ENCODE measurements at places on chromosomes 5 and 9.

DNA sequence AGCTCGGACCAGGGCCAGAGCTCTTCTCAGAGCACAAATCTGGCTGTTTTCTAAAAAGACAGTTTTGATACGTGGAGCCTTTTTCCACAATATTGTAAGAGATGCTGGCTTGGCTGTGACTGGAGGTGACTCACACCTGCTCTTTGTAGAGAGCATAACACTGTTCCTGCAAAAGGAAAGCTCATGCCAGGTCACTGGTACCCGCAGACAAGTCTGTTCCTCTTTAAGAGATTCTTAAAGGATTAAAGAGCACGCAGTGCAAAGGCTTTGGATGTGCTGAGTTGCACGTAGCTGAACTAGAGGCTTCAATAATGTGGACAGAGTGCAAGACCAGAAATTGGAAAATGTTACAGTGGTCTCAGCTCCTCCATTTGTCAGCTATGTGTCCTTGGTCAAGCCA lies 19.0 kb downstream of the ACTL7B start:
- no peak for DNase-seq

DNA sequence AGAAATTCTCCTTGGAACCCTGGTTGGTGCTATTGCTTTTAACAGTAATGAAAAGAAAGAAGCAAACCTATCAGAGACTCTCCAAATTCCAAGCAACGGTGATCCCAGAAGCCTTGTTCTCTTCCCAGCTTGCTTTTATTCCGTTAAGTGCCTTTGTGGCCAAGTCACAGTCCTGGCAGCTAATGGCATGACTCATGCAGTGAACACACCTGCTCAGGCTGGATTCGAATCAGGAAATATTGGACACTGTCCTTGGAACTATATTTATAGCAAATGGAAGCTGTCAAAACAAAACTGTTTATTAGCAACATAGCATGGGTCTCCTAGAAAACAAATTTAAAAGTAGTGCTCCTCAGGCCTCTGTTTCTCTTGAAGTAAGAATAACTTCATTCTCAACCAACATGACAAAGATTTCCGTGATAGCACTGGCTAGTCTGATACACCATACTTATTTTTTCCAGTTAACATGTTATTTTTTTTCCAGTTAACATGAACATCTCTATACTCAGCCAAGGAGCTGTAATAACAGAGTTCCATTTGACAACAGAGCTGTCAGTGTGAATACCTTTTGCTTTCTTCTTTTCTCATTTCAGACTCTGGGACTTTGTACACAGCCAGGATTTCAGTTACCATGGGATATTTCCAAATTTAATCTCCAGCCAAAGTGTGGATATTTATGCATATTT lies 502.4 kb downstream of the GADD45G start:
- DNase-seq, result no peak

DNA sequence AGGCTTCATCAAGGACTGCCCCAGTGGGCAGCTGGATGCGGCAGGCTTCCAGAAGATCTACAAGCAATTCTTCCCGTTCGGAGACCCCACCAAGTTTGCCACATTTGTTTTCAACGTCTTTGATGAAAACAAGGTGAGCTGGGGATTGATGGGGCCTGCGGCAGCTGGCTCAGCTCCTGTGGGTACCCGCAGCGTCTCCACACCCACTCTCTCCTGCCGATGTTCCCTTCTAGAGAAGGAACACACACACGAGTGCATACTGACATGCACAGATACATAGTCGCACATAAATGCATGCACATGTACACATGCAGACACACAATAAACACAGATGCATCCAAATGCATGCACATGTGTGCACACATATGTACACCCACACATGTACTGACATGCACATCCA lies 45.6 kb downstream of the NCS1 start:
- DNase-seq, result no peak

DNA sequence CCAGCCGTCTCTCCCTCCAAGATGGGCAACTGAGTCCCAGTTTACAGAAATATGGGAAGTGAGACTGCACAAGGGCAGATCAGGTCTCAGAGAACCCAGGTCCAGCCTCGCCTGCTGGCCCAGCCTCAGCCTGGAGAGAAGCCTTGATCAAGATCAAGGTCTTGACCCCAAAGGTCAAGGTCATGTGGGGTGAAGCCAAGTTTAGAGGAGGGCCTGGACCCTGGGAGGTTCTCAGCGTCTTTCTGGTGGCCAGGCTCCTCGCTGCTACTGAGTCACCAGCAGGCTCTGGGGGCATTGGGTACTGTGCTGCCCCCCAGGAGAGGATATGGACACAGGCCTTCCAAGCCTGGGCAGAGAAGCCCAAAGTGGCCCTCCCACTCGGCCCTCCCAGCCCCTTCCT lies 8.8 kb downstream of the IPPK start:
- no peak for DNase-seq

GRCh38 chr5:159779481-159779880 lies 136.8 kb upstream of the ADRA1B start:
- DNase-seq, result no peak

DNA sequence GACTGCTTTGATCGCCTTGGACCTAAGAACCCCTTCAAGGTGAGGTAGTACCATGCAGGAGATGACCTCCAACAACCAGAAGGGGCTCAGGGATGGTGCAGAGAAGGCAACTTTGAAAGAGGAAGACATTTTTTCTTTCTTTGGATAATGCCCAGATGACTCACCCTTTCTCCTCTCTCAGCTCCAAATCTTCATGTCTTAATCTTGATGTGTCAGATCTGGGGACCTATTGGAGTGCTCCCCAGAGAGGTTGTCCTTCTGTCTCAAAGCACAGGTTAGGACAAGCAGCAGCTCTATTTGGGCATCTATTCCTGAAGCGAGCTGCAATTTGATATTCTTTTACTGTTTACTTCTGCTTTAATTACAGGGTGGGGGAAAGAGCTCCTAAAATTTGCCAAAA lies 229.9 kb upstream of the MAP3K1 start:
- DNase-seq, result no peak

Data from nucleus accumbens (tissue), 56 donors.